Right cardiac atrium (tissue), 5 donors: ENCODE measurements at places on chromosomes 6 and 20. TPM values are rescaled to one million over a fixed set of nuclear protein-coding genes. Genes with fewer than 3 reads are reported as not detected.

The MAK gene
- 0.11 TPM for total RNA-seq

The HRH3 gene
- total RNA-seq, result not detected

The SLC2A10 gene
- 6.7 TPM for total RNA-seq

The SLC22A16 gene
- 0.20 TPM for total RNA-seq

The MACROD2 gene
- total RNA-seq, result 4.4 TPM

DNA sequence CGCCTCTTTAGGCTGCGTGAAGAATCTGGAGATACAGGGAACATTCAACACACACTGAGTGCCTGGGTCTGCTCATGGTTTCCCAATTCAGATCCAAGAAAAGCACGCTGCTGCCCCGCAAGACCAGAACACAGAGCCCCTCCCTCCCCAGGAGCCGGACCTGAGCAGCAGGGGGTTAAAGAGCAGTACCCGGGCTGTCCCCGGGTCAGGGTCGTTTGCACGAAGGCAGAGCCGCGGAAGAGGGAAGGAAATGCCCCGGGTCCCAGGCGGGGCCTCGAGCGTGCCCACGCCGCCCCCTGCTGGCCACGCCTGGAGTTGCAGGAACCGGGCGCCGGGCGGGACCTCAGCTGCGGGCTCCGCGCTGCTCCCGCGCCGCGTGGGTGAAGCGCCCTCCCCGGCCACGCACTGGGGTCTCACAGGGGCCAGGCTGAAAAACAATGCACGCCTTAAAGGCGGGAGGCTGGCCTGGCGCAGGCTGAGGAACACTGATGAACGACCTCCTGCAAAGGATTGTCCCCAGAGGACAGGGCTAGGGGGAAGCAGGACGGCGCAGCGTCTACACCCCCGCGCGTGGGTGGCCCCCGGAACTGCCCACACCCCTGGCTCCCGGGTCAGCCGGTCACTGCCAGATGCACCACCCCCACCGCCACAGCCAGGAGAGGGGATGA lies 48.9 kb downstream of the ANKRD60 start:
- DNase-seq, result peak; percentile 86

DNA sequence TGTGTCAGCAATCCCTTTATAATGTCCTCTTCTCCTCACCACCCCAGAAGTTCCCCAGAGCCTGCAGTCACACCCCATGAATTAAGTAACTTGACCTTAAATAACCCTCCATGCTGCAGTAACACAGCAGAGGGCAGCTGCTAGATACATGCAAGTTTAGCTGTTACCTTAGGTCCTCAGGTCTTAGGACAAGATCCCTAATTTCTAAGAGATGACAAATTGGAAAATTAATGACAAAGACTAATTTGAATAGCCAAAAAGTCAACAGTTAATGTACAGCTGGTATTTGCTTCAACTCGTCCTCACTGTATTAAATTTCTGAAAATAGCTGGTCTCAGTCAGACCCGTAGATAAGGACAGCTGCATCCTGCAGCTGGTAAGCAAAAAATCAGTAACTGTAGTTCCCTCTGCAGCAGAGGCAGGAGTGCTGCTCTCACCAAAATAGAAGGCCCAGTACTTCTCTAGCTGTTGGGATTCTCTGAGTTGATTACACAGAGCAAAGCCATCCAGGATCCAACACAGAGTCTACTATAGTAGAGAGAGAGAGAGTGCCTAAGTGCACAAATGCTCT lies 62.4 kb downstream of the TNFRSF21 start:
- DNase-seq, result no peak

DNA sequence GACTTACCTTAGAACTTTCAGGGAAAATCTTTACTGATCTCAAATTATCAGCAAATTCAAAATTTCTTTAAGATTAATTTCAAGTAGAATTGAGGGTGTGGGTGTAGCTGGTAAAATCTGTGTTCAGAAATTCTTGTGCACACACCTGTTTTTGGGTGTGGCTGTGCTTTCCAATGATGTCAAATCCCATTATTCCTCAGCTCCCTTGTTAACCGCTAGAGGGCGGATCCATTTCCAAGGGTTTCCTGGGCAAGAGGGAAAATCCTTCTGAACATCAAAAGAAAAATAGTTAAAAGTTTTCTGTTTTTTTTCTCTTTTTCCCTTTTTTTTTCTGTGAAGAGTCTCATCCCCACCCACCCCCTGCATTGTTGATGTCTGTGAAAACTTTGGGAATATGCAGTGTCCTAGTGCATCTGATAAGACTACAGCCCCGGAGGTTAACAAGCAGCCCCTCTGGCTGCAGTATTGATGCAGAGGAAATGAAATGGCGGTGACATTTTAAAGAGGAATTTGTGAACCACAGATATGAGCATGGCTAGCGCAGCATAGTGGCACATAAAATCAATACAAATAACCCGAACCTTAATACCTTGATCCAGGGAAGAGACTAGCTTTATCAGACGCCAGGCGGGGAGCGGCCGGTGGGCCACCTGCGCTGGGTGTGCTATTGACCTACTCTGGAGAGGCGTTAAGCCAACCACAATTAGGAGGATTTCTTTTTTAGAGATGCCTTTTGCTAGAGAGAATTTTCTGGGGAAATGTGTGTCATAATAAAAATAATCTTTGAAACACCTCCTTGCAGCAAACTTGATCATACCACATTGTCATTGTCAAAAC lies 130.9 kb downstream of the FOXA2 start:
- DNase-seq, result no peak

DNA sequence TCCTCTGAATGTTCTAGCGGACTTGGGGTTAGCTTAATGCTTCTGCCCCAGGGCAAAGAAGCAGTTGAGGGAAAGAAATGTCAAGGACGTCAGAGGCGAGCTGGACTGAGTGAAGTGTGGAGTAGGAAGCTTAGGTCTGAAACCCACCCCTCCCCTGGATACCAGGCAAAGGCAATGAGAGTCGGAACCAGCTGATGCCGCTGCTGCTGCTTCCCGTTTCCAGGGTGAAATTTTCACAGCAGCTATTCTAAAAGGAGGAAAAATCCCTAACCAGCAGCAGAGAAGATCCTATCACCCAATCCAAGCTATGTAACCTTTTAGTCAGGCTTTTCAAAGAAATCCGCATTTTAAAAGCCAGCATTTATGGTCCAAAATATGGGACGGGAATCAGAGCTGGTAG lies 564.3 kb downstream of the LMBRD1 start:
- DNase-seq, result no peak

GRCh38 chr6:85490516-85491248 lies 40.8 kb downstream of the NT5E start:
- DNase-seq, result no peak

- no peak for DNase-seq
These were observed 175.1 kb downstream of the VEGFA start for GRCh38 chr6:43944908-43945767.

DNA sequence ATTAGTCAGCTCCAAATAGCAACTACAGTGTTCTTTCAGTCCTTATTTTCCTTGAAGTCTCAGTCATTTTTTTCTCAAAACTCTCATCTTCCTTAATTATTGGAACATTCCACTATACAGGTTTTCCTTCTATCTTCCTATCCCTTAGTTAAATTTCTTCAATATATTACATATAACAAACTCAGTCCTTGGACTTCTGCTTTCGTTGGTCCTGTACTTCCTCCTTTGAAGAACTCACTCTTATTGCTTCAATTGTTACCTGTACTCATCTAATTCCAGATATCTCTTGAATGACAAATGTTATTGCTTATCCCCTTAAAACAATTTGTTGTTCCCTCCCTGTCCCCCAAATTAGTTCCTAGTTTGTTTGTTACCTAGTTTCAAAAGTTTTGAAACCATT lies 67.7 kb upstream of the NOTCH4 start:
- no peak for DNase-seq

GRCh38 chr6:50851049-50851845 lies 32.6 kb downstream of the TFAP2B start:
- DNase-seq, result no peak

GRCh38 chr6:90284236-90285041 lies 12.2 kb downstream of the BACH2 start:
- no peak for DNase-seq

- DNase-seq, result no peak
These were observed 55.7 kb downstream of the FYN start for GRCh38 chr6:111817451-111818120.

- DNase-seq, result peak; percentile 93
These were observed 699 bp upstream of the HSPA1B start for GRCh38 chr6:31826793-31827285.

DNA sequence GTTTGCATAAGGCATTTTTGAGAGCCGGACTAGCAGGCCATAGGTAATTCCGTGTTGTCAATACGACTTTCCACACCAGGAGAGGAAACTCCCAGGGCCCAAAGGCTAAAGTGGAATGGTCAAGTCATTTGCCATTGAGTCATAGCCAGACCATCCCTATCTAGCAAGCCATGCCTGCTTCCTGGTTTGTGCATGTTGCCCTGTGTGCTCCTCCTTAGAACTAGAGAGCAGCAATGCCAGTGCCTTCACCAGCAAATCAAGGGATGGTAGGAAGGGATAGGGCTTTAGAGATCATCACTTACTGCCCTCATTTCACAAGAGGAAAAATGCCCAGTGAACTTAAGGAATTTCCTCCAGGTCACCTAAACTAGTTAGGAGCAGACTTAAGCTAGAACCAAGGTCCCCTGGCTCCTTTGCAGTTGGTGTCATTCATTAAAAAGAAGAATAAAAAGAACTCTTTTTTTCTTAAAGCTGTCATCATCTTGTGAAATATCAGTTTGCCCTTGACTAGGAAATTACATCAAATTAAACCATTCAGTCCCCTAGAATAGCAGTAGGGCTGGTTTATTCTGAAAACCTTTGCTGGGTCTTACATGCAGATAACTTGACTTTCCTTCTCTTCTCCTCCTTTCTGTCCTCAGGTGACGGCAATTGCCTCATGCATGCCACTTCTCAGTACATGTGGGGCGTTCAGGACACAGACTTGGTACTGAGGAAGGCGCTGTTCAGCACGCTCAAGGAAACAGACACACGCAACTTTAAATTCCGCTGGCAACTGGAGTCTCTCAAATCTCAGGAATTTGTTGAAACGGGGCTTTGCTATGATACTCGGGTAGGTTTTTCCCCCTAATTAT lies 7.4 kb downstream of the TNFAIP3 start:
- DNase-seq, result no peak

- no peak for DNase-seq
These were observed 5.8 kb downstream of the FLRT3 start for GRCh38 chr20:14331646-14332045.
